ENCODE measurements at places on chromosomes 16 and 17.

- no peak for DNase-seq
Measured at GRCh38 chr17:50690887-50691549, 16.7 kb downstream of the ANKRD40 start.

- DNase-seq, result no peak
Measured at GRCh38 chr16:89015271-89015859, 38.4 kb upstream of the CBFA2T3 start.

- DNase-seq, result no peak
Measured at GRCh38 chr16:17241264-17241835, 229.4 kb downstream of the XYLT1 start.

GRCh38 chr17:21242780-21243515 lies 10.3 kb downstream of the NATD1 start:
- no peak for DNase-seq

GRCh38 chr17:6505425-6506142 lies 50.8 kb downstream of the PITPNM3 start:
- peak; percentile 24 for DNase-seq

DNA sequence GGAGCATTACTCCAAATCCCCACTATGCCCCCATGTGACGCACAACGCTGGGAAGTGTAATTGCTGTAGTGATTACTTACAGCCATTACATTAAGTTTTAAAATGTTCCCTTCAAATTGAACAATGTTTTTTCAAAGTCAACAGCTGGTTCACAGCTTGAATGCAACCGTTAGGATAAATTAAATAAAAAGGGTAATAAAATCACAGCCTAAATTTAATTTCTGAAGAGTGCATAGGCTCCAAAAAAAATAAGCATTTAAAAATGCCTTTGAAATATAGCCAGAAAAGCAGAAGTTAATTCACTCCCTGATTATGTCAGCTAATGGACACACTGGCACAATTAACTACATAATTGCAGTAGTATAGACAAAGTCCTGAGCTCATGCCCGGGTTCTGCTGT lies 50.5 kb upstream of the KDM8 start:
- DNase-seq, result no peak

- DNase-seq, result no peak
Measured at GRCh38 chr16:14564323-14564722, 65.7 kb downstream of the PARN start.

GRCh38 chr17:17492085-17492484 lies 4.1 kb downstream of the RASD1 start:
- DNase-seq, result peak; percentile 48

DNA sequence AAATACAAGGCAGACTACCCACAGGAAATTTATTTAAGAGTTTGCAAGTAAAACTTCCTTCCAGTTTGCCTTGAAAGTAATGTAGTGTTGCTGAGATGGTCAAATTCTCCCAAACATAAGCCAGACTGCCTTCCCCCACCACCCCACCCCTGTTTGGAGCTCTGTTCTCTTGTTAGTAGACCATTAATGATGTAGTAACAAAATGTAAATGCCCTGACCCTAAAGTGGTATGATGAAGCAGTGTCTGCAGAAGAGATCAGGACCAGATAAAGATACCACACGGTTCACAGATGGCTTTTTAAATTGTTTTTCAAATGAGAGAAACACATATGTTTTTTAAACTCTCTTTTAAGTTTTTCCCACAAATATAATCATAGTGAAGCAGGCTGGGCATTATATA lies 136.4 kb upstream of the TMEM97 start:
- no peak for DNase-seq

DNA sequence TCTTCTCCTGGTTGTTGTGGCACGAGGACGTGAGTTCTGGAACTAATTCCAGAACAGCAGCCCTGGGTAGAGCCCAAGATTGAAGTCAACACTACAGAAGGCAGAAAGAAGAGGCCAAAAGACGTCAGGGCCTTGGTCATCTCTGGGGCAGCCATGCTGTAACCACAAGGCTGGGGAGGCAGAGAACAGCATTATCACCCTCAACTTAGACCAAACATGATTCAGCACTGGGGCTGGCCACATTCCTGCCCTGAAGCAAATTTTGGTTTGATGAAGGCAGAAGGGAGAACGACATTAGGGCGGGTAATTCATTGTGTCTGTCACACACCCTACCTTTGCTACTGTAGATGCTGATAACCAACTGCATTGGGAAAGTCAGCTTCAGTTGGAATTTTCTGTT lies 9.7 kb upstream of the ALOX15B start:
- no peak for DNase-seq

DNA sequence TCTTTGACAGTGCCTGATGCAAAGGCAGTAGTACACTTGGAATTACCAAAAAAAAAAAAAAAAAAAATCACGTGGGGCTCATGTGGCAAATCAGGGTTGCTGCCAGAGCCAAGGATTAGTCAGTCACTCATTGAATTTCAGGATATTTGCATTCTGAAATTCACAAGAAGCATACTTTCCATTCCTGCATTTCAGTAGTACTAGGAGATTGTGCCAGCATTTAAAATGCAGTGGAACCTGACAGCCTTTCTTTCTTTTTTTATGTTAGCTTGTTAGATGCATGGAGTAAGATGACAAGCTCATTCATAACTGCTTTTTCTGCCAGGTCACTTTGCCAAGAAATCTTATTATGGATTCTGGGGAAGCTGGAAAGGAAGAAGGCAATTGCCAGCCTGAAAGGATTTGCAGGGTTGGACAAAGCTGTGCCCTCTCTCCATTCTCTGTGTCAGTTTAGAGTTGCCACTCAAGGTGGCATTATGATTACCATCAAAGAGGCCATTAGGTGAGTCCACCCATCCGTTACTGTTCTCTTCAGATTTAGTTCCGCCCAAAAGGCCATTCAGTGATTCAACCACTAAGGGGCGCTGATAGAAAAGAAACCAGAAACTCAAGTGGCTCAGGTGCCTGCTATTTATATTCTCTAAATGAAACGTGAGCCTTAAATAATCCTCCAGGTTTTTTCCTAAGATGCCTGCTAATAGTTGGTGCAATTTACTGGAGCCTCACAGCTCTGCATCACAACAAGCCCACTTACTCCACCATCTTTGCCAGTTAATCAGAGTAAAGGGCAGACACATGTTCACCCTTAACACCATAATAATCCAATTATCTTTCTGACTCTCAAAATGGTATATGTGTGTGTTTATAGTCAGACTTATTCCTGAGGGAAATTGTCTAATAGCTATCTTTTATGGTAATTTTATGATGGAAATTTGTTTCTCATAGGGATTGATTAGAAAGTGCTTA lies 59.0 kb downstream of the TANGO6 start:
- no peak for DNase-seq

DNA sequence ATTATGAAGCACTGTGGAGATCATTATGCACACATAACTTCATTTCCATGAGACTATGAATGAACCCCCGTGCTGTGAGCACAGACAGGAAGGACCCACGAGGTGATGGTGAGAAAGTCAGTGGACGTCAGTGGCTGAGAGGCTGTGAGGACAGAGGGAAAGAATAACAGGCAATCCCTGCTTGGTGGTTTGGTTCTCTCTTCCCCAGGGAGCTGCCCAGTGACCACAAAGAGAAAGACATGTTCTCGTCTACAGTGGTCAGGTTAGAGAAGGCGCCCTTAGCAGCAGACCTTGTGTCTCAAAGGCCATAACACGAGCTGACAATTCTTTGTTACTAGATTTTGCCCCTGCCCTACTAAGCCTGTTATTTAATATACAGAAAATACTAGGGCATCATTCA lies 609.2 kb downstream of the TOX3 start:
- DNase-seq, result no peak

DNA sequence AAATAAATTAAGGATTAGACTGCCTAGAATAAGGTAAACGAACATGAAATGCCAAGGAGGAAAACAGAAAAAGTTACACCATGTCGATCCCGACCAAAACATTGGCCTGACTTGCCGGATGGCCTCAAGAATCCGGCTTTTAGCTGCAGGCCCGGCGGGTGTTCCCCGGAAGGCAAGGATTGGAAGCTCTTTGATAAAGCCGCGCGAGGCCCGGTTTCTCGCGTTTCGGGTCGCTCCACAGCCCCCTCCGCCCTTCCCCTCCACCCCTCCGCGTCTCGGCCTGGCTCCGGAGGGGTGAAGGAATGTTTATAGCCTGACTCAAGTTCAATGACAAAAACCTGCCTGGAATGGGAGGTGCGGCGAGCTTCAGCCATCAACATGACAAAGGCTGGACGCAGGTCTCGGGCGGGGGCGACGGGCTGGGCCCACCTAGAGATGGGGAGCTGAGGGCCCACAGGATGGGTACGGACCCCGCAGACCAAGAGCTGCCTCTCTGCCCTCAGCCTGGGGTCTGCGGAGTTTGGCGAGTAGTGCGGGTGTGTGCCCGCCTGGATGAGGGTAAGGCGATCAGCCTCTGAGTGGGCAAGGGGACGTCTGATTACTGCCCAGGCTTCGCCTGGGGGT lies 2.6 kb downstream of the PRAC1 start:
- DNase-seq, result no peak

GRCh38 chr16:4323845-4324488 lies 8.1 kb downstream of the GLIS2 start:
- no peak for DNase-seq

- no peak for DNase-seq
Measured at GRCh38 chr16:48999508-48999907, 282.1 kb downstream of the CBLN1 start.

DNA sequence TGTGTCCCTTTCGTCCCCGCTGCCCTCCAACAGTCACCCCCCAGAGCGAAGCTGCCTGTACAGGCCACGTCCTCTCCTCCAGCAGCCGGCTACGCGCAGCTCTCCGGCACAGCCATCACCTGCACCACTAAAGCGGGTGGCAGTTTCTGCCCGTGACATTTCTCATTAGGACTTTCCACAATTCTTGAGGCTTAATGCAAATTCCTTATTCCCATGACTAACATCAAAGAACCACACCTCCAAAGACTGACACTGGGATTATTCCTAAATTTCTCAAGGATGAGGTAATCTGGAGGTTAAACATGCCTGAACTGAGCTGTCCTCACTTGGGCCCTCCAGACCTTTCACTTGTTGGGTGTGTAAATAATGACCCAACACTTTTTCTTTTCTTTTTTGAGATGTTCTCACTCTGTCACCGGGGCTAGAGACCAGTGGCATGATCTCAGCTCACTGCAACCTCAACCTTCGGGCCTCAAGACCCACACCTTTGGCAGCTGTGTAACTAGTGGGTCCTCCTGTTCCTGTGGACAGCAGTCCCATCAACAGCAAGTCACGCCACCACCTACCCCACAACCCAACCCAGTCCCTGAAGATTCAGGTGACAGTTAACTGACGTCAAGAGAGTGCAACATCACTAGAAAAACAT lies 11.7 kb downstream of the ANKRD11 start:
- DNase-seq, result no peak

- no peak for DNase-seq
Measured at GRCh38 chr17:5869041-5869745, 201.0 kb upstream of the WSCD1 start.

GRCh38 chr16:66258916-66259845 lies 107.3 kb upstream of the CDH5 start:
- peak; percentile 38 for DNase-seq

GRCh38 chr17:48261297-48261880 lies 153.8 kb downstream of the SNX11 start:
- no peak for DNase-seq

GRCh38 chr16:19882186-19882585 lies 2.5 kb downstream of the GPRC5B start:
- DNase-seq, result peak; percentile 42

DNA sequence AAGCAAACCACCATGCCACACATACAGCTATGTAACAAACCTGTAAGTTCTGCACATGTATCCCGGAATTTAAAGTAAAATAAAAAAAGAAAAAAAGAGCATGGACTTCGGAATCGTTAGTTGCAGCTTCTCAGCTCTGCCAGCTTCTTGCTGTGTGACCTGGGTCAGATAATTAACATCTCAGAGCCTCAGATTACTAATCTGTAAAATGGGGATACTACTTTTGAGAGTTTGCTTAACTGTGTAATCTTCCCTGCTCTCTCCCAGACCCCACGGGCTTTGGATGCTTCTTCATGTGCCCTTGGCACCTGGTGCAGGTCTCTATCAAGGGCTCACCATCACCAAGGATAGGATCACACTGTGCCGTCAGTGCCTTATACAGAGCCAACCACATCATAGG lies 16.6 kb downstream of the HSD17B2 start:
- DNase-seq, result no peak

- no peak for DNase-seq
Measured at GRCh38 chr16:69781118-69781517, 19.0 kb downstream of the WWP2 start.

GRCh38 chr17:64244165-64244564 lies 18.9 kb downstream of the TEX2 start:
- no peak for DNase-seq

DNA sequence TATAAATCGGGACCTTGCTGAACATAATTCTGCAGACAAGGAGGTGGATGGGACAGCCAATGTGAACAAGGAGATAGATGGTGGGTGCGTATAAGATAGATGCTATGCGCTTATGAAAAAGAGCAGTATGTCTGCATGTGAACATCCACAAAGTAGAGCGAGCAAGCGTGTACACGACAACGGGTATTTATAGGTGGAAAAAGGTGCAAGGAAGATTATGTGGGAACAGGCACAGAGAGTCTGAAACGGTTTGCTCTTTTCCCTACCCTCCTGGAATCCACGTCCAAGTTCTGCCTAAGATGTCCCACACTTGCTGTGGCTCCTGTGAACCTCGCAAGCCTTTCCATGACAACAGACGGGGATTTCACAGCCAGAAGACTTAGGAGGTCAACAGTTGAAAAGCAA lies 43.0 kb downstream of the SNX11 start:
- no peak for DNase-seq

DNA sequence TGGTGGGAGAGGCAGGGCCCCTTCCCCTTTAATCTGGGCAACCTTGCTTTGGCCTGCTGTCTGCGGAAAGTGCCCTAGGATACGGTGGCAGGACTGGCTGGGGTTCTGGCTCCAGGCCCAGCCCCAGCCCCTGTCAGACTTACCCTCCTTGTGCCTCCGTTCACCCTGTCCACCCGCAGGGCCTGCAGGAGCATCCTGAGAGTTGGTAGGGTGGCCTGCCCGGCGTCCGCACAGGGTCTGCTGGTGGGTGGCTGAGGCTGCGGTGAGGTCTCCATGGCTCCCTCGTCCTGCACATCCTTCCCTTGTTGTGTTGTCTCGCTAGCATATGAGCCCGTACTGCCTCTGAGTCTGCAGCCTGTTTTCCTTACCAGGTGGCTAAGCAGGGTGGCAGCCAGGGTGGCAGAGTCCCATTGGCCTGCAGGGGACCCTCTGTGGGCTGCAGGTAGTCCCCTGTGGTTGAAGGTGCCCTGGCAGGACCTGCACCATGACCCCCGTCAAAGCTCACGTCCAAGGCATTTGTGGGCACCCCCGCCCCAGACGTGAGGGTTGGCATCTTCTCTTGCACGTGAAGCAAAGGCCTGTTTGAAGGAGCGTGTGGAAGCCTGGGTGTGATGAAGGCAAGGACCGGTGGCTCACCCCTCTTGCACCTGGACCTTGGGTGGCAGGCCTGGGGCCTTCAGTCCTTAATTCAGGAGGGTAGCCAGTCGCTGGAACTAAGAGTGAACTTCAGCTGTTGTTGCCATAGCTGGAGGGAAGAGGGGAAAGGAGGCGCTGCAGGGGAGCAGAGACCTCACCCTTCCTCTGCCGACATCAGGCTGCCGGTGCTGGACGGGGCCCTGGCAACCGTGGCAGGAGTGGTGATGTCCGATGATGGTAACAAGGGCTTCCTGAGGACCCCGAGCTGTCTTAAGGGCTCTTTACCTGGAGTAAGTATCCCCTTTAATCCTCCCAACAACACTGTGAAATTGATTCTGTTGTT lies 293.7 kb downstream of the SEC14L1 start:
- no peak for DNase-seq
